Endothelial cell of umbilical vein (primary cell): ENCODE measurements at places on chromosomes 2 and 18. TPM values are rescaled to one million over a fixed set of nuclear protein-coding genes. Genes with fewer than 3 reads are reported as not detected.
A peak's percentile ranks its signal among the peaks of the same experiment; 100 is the strongest.

DNA sequence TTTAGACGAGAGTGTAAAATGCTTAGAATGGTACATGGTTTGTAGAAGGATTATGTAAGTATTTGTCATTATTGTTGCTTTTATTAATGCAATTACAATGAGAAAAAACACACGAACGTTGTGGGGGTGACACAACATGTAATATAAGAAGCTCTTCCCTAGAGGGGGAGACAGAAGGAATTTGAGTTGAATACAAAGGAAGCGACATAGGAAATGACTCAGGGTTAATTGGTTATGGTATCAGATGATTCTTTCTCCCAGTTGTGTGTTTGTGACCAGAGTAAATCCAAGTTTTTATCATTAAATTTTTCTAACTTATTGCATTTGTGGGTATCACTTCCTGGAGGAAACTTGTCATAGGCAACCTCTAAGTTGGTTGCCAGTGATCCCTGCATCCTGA is 625.6 kb upstream of the CDH2 start:
- peak; percentile 92 for DNase-seq

Gene ELOA2
- total RNA-seq, result not detected in 2 replicates

DNA sequence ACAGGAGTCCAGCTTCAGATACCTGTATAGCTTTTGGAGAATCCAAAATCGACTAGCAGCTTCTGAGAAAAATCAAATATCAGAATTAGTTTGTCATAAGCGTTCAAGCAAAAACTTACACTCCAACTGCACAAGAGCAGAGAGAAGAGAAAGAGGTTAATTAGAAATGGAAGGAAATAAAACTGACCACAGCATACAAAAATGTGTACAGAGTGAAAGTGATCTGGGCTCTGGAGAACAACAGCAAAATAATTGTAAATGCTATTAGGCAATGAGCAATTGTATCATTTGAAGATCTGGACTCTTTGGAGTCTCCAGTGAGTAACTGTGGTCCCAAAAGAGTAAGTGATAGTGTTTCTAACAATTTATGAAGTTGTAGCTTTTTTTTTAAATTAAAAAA is 867.3 kb downstream of the TRIB2 start:
- no peak for DNase-seq

DNA sequence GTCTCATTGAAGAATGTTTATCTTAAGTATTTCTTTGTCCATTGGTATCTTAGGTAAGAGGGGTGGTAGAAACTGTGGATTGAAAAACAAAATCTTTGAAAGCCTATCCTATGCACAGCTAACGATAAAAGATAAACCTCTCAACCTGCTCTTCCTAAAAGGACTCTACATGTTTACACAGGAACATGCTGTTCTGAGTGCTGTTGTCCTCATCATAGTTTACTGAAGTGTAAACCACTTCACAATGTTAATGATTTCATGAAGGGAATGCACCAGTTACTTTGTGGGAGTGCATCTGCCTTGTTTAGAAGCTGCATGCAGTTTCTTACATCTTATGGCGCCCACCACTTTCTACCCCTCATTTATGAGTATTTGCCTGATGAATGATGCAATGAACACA is 1.2 kb downstream of the ACMSD start:
- DNase-seq, result no peak

Gene ICA1L
- 3.7 and 4.1 TPM in 2 replicates for total RNA-seq

Gene RAB17
- 0.55 and 0.77 TPM in 2 replicates for total RNA-seq

DNA sequence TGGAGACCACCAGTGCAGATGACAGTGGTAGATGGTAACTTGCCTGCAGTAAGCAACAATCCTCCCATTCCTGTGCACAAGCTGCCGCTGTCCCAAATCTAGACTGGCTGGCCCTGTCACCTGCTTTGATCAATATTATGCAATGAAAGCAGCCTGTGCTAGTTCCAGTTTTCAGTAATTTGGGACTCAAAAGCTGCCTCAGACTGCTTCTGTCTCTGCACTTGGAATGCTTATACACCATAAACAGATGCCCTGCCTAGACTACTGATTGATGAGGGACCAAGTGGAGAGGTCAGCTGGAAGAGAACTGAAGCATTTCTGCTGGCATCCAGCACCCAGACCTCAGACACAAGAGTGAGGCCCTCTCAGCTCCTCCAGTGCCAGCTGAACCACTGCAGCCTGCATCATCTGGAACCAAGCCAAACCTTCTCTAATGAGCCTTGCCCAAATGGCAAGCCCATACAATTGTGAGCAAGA is 24.9 kb downstream of the CCBE1 start:
- DNase-seq, result no peak

Gene PTRHD1
- total RNA-seq, result 35.6 and 41.1 TPM in 2 replicates

- no peak for DNase-seq
Observed at GRCh38 chr2:39144416-39144815, 23.6 kb upstream of the SOS1 start.

GRCh38 chr2:218255446-218255845 is 5.4 kb upstream of the GPBAR1 start:
- no peak for DNase-seq

Gene TMEM17
- total RNA-seq, result 0.91 and 1.2 TPM in 2 replicates

DNA sequence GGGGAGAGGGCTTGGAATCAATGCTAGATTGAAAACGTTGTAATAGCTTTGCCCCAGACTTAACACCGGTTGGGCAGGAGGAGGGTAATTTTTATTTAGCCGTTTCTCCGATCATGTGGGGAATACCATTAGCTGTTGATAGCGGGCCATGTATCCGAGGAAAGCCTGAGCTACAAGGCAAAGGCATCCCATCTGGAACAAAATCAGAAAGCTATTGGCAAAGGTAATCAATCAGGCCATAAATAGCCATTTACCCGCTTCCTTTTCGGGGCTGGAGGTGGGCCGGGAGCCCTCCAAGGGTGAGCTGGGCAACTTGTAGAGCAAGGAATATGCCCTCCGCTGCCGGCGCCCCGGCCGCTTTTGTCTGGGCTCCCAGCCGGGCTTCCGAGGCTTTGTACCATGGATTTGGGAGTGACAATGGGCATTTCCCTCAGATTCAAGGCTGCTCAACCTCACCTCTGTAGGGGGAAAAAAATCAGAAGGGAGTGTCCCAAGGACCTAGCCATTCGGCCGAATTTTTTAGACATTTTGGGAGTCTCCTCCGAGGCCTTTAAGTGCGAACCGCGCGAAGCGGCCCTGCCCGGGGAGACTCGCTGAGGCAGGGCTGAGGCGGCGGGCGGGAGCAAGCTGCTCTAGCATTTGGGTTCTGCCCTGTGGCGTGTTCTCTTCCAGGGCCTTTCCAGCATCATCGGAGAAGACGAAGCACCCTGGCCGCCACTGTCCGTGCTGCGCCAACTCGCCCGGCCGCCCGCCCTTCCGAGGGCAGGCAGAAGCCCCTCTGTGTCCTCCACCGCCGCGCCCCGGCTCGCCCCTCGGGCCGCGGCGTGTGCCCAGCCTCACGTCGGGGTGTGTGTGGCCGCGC is 1.1 kb upstream of the HOXD9 start:
- no peak for DNase-seq

Gene CD302
- total RNA-seq, result 10.6 and 11.5 TPM in 2 replicates

- peak; percentile 16 for DNase-seq
Observed at GRCh38 chr2:196169516-196169915, 1.9 kb downstream of the STK17B start.

Gene NR4A2
- 1.0 and 1.8 TPM in 2 replicates for total RNA-seq

- DNase-seq, result no peak
Observed at GRCh38 chr2:150985741-150986140, 275.9 kb downstream of the RBM43 start.

Gene FEV
- total RNA-seq, result not detected in 2 replicates

- DNase-seq, result no peak
Observed at GRCh38 chr2:20596193-20596972, 54.5 kb downstream of the HS1BP3 start.

GRCh38 chr2:61658841-61659780 is 121.0 kb upstream of the XPO1 start:
- DNase-seq, result peak; percentile 44

GRCh38 chr2:180979749-180980105 is 678 bp upstream of the UBE2E3 start:
- DNase-seq, result no peak

DNA sequence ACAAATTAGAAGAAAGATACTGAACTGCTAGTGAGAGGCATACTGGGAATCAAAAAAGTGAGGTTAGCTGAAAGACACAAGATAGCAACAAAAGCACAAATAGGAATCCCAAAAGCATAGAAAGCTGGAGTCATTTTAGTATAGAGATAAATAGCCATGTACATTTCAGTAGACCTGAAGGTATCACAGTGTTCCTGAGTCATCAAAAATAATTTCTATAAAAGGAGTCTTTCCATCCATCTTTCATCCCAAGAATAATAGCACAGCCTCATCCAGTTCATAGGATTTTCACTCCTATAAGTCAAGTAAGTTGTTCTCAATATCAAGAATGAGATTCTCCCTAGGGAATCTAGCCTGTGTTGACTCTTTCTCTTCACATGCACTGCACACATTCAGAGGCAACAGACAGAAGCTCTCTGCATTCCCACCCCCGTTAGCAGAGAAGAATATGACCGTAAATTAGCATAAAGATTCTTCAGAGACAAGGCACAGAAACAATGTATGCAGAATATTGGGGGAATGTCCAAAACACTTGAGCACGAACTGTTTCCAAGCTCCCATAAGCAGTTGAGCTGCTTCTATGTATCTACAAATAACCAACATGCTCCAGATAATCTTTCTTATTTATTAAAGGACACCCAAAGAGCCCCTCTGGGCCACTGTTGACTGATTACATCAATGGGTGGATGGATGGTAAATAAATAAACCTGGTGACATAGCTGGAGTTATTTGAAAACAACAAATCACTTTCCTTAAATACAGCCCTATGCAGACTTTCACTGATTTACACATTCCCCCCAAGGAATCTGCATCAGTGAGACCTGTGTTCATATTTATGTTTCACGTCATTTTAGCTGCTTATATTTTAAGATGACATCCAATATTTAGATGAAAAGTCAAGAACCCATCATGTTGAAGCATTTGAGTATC is 174.5 kb upstream of the PKDCC start:
- no peak for DNase-seq

Gene AQP12A
- not detected in 2 replicates for total RNA-seq

GRCh38 chr2:217998926-217999594 is 3.7 kb downstream of the TNS1 start:
- no peak for DNase-seq

DNA sequence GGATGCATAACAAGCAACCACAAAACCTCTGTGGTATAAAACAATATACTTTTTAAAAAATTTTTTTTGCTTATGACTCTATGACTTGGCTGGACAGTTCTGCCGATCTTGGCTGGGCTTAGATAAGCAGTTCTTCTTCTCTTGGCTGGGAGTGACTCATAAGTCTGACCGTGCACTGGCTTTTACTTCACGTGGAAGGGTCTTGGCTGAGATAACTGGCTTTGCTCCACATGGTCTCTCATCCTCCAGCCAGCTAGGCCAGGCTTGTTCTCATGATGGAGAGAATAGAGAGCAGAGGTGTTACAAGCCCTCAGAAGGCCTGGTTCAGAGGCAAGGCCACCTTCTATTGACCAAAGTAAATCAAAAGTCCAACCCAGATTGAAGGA is 178.9 kb upstream of the SERPINE2 start:
- DNase-seq, result no peak

- DNase-seq, result no peak
Observed at GRCh38 chr2:233799716-233800115, 21.6 kb downstream of the MROH2A start.

Gene OSBPL6
- 2.3 TPM in 2 replicates for total RNA-seq

Gene NFATC1
- 26.8 and 30.0 TPM in 2 replicates for total RNA-seq

Gene GALNT5
- total RNA-seq, result not detected in 2 replicates

DNA sequence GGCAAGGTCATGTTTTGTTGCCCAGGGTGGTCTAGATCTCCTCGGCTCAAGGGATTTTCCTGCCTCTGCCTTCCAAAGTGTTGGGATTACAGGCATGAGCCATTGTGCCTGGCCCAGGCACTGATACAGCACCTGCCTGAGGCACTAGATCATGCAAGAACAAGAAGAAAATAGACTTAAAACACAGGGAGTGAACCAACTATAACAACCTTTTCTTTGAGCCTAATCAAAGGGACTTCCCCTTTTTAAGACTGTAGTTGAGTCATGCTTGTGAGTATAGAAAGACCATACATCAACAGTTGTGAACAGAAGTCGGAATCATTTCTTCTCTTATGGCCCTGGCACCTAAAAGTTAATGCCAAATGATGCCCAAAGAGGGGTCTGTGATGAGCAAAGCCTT is 47.9 kb upstream of the MAPRE2 start:
- DNase-seq, result no peak

GRCh38 chr2:68799140-68800026 is 64.8 kb downstream of the ARHGAP25 start:
- DNase-seq, result no peak

Gene CYB5A
- 24.9 and 32.2 TPM in 2 replicates for total RNA-seq

DNA sequence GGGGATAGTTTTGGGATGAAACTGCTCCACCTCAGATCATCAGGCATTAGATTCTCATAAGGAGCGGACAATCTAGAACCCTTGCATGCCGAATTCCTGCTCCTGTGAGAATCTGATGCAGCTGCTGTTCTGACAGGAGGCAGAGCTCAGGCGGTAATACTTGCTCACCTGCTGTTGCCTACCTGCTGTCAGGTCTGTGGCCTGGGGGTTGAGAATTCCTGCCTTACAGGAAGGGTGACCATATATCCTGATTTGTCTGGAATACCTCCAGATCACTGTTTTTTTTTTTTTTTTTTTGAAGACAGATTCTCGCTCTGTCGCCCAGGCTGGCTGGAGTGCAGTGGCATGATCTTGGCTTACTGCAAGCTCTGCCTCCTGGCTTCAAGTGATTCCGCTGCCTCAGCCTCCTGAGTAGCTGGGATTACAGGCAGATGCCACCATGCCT is 21.7 kb downstream of the ACSL3 start:
- no peak for DNase-seq

- no peak for DNase-seq
Observed at GRCh38 chr2:99404039-99404796, 67.0 kb downstream of the EIF5B start.

GRCh38 chr18:38318416-38318815 is 752.8 kb upstream of the CELF4 start:
- no peak for DNase-seq

Gene GKN1
- not detected in 2 replicates for total RNA-seq
